ENCODE measurements at places on chromosomes 2 and 18.

DNA sequence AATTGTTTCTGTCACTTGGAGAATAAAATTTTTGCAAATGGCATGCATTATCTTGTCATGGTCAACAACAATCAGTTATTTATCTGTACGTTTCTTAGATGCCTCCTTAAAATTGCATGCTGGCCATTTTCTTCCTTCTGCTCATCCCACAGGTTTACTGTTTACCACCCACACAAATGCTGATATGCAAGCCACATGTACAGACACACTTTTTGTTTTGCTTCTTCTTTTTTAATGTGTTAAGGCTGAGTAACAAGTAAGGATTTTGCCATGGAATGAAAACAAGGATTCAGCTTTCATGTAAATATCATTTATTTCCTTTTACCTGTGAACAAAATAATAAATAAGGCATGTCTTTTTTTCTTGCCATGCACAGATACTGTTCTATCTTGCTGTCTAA, 1077.1 kb upstream of the ZEB2 start:
- DNase-seq = no peak

DNA sequence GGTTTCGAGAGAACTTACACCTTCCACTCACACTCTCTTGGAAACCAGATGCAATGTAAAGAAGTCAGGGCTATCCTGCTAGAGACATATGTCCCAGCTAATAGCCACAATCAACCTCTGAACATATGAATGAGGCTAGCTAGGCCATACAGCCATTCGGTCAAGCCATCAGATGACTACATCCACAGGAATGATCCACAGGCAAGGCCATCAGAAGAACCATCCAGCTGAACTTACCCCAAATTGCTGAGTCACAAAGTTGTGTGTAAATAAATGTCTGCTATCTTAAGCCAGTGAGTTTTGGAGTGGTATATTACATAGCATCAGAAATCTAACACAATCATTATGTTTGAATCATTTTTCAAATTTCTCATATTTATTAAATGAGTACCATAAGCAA, 5.2 kb upstream of the SPAST start:
- DNase-seq = no peak

GRCh38 chr2:147567136-147567535, 277.7 kb upstream of the ACVR2A start:
- no peak for DNase-seq

DNA sequence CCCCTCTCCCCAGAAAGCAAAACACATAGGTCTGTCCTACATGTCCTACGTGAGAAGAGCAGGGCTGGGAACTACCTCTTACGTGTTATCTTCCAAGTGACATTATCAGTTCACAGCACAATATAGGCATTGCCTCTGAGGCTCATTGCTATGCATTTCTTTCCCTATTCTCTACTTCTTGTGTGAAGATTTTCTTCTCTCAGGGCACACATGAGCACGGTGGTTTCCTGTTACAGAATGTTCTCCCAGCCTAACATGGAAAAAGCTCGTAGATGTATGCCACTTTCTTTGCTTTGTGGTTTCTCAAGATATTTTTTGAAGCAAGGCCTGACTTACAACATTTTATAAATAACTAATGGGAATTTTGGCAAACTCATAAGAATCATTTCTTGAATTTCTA, 19.4 kb upstream of the DSC3 start:
- no peak for DNase-seq

DNA sequence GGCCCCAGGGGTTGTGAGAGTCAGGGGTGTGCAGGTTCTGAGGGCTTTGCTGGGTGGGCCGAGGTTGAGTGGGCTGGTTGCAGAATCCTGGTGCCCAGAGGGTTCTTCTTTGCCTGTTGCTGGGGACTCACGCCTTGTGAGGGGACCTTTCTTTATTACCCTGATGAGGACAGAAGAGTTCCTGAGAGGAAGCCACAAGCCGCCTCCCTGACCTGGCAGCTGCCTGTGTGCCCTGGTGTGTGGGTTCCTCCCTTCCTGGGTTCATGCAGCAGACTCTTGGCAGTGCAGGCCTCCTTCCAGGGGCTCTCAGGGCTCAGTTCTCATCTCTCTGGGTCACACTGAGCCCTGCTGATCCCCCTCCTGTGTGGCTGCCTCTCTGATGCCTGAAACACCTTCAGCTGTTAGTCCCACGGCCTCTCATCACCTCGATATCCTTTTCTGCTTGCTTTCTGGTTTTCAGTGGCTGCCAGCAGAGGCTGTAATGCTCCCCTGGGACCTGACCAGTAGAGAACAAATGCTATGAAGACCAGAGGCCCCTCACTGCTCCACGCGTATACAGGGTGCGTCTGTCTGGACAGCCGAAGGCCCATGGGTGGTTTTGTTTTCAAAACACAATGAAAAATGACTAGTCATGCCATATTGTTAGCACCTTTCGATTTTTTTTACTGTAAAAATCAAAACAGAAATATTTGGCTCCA, 191.3 kb downstream of the AGAP1 start:
- DNase-seq = no peak

- DNase-seq = no peak
These were observed 35.6 kb upstream of the UBE2F start for GRCh38 chr2:237931205-237931721.

DNA sequence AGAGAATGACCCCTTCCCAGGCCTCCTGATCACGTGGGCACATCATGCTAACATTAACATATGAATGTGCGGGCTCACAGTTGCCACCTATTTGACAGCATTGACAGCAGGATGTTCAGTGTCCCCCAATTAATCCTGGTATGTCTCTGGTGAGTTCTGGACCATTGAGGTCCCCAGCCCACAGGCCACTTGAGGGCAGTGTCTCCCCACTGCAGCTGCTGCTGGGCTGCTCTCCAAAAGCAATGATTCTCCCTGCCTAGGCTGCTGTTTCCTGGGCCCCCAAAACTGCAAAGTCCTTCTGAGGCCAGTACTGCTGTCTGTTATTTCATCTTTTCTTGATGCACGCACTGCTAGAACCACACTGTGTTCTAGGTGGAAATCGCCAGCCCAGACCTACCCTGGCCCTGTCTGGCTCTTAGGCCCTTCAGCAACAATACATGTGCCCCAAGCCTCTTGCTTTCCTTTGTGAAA, 52.7 kb upstream of the MAPK4 start:
- DNase-seq = no peak

- no peak for DNase-seq
These were observed 21.2 kb downstream of the ACTR3 start for GRCh38 chr2:113910967-113911678.

DNA sequence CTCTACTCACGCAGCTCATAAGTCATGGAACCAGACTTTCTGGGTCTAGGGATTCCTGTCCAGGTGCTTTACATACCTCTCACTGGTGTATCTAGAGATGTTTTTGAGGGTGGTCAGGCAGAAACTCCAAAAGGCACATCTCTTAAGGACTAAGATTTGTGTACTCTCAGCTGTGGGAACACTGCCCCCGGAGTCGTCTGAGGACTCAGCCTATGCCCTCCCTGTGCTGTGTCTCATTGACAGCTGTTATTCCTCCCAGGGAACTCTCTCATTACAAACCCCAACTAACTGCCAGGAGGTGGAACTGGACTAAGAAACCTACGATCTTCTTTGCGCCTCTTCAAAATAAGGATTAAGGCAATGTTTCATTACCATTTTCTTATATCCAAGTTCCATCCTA, 293.9 kb upstream of the DLGAP1 start:
- no peak for DNase-seq

- no peak for DNase-seq
These were observed 228.7 kb downstream of the ATAD2B start for GRCh38 chr2:23698116-23698693.

DNA sequence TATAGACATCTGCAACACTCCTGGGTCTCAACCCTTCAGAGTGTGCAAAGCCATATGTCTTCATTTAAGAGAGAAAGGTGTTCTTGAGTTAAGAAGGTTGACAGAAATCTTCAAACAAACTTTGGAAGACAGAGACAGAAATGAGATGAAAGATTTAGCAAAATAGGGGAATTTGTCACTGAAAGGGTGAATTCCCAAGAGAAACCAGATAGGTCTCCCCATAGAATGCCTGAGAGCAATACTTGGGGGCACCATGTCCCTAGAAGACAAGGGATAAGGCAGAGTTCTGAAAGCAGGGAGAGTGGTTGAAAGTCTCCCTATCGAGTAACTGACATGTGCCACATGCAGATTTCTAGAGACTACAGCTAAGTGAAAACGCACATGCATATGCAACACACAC, 50.0 kb downstream of the AP1S3 start:
- no peak for DNase-seq

DNA sequence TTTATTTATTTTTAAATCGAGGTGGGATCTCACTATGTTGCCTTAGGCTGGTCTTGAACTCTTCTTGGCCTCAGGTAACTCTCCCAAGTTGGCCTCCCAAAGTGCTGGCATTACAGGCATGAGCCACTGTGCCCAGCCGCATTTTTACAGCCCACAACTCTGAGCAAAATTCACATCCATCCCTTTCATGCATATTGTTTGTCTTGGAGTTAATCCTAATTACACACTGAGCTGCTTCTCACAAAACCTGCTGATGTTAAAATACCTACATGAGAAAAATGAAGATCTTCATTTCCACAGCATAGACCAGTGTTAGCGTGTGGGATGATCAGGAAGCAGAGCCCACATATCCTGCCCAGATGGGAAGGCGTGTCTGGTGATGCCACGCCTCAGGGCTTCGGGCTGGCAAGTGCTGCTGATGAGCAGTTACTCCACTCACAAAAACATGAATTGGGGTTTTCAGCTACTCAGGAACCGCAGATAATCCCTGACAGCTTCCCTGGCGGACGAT, 14.6 kb downstream of the ITGB1BP1 start:
- no peak for DNase-seq

DNA sequence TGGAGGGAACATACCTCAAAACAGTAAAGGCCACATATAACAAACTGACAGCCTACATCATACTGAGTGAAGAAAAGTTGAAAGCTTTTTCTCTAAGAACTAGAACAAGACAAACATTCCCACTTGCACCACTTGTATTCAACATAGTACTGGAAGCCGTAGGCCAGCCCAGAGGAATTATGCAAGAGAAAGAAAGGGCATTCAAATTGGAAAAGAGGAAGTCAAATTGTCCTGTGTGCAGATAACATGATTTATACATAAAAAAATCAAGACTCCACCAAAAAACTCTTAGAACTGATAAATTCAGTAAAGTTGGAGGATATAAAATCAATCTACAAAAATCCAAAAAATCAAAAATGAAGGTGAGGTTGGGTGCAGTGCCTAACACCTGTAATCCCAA, 8.0 kb upstream of the KDM3A start:
- DNase-seq = no peak
